Thoracic aorta (tissue), 2 donors: ENCODE measurements at places on chromosomes 4 and X.

GRCh38 chrX:79156818-79157217, 12.3 kb downstream of the GPR174 start:
- DNase-seq = no peak

DNA sequence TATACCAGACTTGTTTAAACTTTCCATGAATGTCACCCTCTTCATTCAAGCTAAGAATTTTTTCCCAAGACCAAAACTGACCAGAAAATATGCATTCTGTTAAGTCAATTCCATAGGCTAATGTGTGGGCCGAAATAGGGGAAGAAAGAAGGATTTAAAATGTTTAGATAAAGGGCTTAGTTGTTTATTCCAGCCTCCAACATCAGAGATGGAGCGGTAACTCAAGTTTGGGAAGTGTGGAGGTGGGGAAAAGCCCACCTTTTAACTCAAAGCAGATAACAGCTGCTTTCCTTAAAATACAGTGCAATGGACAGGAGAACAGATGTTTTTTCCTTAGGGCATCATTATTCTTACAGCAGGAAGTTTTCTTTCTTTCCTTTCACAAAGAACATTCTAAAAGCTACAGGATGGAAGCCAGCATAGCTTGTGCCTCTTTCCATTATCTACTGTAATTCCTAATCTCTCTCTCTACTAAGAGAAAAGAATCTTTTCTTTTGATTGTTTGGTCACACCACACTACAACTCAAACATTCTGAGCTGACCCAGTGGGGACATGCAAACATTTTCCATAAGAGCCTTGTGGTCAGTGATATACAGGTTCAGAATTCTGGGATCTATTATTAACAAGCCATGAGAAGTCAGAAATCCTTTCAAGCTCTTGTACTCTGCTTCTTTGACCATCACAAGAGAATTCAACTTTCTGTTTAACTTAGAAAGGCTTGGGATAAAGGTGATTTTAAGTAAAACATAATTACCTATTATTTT, 101.6 kb downstream of the PDE5A start:
- DNase-seq = no peak

DNA sequence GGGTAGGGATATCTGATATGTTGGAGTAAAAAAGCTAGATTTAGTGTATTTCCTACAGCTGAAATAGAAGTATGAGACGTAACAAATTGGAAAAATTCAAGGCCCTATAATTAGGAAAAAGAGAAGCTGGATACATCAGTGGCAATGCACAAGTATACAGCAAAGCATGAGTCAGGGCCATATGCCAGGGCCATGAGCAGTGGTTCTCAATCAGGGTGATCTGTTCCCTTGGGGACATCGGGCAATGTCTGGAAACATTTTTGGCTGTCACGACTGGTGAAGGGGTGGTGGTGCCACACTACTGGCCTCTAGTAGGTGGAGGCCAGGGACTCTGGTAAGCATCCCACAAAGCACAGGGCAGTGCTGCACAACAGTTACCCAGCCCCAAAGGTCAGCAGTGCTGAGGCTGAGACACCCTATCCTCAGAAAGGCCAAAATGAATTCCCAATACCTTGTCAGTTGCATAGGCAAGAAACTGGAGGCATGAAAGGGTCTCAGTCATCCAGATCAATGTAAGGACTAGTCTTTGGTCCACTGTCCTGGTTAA, 36.8 kb upstream of the NAP1L5 start:
- no peak for DNase-seq

DNA sequence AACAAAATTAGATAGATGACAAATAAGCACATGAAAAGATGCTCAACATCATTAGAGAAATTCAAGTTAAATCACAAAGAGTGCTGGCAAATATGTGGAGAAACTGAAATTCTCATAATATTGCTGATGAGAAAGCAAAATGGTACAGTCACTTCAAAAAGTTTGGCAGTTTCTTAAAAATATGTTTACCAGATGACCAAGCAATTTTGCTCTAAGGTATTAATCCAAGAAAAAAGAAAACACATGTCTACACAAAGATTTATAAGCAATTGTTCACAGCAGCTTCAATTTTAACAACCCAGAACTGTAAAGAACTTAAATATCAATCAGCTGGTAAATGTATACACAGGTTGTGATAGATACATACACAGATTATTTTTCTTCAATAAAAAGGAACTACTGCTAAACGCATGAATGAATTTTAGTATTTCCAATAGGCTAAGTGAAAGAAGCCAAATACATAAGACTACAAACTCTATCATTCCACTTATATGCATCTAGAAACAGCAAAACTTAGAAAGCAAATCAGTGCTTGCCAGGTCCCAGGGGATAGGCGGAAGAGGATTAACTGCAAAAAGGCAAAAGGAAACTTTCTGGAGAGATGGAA, 11.7 kb downstream of the OTUD4 start:
- no peak for DNase-seq

DNA sequence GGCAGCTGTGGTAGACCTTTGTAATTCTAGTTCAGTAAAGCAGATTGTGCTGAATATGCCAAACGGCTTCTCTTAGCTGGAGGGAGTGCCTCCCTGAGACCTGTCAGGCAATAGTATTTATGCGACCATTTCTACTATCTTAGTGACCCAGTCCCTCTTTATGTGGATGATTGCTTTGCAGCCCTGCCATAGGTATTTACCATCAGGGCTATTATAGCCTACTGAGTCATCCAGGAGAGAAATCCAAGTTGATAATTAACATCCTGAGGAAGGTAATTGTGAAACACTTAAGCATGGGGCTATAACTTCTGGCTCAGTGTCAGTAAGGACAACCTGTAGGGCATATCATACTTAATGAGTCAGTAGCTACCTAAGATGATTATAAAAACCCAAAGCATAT, 103.9 kb upstream of the MAOA start:
- DNase-seq = no peak

- no peak for DNase-seq
Measured at GRCh38 chr4:138952411-138952810, 63.2 kb upstream of the NOCT start.

DNA sequence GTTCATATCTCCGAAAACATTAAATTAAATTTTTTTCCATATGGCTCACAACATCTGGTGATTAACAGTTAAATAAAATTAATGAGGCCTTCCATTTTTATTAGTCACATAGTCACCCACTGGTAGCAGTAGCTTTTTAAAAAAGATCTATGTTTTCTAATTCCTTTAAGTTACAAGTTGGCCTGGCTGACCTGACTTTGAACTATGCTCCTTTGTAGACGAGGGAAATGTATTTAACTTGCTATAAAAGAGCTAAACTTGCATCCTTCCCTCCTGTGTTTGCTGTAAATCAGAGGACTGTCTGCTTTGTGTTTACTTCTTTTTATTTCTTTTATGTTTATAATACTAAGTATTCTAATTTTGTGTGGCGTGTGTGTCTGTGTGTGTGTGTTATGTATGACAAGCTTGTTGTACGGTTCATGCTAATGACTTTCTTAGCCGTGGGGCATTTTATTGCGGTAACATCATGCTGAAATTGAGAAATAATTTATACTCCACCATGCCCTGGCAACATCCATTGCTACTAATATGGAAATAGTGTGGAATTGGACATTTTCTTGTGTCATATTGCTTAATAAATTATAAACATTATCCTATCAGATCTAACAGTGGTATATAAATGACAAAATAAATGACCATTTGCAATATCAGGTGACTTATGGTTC, 241.7 kb downstream of the SNCA start:
- no peak for DNase-seq

GRCh38 chr4:17164666-17165065, 266.2 kb upstream of the LDB2 start:
- DNase-seq = no peak

DNA sequence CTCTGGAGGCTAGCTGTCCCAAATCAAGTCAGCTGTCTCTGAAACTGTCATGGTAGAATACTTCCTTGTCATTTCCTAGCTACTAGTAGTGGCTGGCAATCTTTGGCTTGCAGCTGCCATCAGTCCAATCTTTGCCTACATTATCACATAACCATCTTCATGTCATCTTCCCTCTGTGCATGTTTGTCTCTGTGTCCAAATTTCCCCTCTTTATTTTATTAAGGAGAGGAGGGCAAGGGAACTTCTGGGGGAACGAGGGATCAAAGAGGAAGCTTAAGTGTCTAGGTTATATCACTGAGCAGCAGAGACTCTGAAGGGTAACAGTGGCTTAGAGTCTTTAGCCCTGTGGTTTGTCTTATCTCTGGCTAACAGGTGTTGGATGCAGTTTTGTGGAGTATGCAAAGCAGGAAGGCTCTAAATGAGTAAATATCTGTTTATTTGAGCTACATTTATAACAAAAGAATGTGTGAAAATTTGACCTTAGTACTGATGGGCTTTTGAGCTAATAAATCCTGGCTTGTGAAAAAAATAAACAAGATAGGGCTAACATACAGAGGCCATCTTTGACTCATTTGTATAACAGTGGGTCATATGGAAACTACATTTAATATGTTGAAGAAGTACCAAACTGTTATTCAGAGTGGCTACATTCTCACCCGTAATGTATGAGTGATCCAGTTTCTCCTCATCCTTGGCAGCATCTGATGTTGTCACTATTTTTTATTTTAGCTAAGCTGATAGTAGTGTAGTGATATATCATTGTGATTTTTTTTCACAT, 49.4 kb upstream of the ENOX2 start:
- DNase-seq = no peak

- no peak for DNase-seq
Measured at GRCh38 chrX:118983513-118983912, 9.1 kb downstream of the LONRF3 start.

- DNase-seq = no peak
Measured at GRCh38 chr4:8730159-8730558, 137.6 kb downstream of the CPZ start.

DNA sequence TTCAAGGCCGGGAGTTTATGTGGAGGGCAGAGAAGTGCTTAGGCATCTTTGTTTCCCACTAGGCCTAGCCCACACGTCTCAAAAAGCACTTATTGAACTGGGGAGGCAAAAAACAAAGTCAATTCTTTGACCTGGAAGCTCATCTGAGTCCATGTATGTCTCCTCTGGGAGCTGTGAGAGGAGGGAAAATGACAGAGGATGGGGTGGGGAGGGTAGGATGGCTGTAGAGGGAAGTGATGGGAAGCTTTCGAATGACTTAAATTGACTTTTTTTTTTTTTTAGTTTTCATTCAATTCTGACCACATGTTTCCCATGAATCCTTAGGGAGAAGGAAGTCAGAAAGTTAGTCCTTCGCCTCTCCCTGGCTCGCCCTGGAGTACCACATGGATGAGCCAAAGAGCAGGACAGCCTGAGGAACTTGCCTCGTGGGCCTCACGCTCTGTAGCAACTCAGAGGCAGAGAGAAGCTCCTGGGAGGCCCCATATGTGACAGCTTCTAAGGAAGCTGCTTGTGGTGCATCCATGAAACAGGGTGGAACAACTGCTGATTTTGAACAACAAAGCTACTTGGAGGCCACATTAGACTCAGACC, 45.0 kb downstream of the NHSL2 start:
- DNase-seq = no peak

DNA sequence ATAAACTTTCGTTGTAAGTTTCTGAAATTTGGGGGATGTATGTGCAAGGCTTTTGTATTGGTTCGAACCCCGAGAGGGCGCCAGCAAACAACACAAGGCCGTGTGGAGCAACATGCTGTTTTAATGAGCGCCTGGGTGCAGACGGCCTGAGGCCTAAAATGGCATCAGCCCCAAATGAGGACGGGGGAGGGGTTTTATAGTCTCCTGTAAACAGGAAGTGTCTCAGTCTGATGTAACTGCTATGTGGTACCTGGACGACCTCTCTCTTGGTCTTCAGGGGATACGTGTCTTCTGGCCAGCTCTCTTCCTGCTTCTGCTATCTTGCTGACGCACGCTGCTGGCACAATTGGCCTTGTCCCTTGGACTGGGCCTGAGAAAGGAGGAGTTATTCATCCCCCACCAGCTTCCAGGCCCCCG, 1348.0 kb downstream of the ADGRL3 start:
- no peak for DNase-seq

GRCh38 chrX:113510586-113510985, 670.0 kb upstream of the AMOT start:
- no peak for DNase-seq

DNA sequence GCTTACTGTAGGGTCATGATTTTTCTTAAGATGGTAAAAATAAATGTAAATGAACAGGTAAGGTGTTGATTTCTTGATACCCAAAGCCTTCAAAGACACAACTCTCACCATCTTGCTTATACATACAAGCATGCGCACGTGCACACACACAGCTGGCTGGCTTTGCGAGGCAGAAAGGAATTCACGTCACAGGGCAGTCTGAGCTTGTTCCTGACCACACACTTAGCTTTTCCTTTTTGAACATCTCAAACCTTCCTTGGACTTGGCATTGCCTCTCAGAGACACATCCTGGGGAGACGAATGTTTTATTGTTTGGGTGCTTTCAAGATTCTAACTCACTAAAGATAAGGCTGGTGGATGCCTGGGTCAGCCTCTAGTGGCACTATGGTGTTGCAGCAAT, 175.0 kb downstream of the NHS start:
- DNase-seq = no peak

DNA sequence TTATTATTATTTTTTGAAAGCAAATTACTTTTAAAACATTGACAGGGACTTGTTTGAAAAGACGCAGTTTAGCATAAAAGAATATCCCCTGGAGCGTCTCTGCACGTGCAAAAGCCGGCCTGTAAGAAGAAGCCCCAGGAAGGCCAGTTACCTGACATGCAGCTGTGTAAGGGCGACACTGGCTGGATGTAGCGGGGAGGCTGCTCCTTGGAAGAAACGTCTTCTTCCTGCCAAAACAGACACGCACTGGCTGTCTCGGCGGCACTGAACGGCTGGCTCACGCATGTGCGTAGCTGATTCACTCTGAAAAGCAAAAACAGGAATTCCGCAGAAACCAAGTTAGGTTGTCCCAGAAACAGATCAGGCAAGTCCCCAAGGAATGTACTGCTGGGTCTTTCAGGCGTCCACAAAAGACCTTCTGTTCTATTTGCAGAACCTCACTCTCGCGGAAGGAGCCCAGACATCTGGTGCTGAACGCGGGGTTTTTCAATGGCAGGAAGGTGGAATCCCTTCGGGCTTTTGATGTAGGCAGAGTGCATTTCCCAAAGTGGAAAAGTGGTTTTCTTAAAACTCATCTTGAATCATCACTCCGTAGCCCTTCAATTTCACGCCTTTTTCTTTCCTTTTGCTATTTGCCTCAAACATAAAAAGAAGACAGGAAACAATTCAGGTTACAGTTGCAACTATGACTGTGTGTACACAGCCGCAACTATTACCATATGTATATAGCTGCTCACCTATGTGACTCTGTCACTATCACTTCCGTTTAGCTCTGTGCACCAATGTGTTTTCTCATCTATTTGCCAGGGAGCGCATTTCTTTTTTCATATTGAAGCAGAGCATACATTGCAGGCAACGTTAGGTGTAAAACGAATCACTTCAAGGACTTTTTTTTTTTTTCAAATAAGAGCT, 38.1 kb upstream of the ARSH start:
- no peak for DNase-seq
